Dermis blood vessel endothelial cell (primary cell): ENCODE measurements at places on chromosomes 16 and 17.
A peak's percentile ranks its signal among the peaks of the same experiment; 100 is the strongest.

DNA sequence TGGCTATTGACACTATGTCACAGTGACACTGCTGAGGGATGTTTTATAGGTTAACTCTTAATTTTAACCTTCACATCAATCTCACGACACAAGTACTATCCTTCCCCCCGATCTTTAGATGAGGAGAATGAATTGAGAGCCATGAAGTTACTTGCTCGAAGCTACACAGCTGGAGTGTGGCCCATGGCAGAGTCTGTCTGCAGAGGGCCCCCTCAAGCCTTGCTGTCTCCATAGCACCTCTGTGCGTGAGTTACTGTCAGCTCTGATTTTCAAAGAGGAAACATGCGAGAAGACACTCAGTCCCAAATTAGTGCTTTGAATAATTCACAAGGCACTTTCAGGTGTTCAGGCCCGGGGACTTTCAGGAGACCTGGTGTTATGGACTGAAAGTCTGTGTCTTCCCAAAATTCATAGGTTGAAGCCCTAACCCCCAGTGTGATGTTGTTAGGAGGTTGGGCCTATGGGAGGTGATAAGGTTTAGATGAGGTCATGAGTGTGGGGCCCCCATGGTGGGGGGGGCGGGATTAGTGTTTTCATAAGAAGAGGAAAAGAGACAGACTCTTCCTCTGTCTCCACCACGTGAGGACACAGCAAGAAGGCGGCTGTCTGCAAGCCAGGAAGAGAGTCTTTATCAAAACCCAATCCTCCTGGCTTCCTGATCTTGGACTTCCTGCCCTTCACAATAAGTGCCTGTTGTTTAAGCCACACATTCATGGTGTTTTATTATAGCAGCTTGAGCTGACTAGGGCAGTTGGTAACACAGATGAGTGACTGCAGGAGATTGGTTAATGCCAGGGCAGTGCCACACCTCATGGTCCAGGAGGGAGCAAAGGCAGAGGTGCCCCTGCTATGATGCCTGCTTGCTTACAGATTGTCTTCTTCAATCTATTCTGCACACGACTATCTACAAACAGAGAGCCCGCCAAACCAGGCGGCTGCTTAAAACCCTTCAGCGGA is 281.8 kb downstream of the HAPSTR1 start:
- DNase-seq = peak; percentile 3

DNA sequence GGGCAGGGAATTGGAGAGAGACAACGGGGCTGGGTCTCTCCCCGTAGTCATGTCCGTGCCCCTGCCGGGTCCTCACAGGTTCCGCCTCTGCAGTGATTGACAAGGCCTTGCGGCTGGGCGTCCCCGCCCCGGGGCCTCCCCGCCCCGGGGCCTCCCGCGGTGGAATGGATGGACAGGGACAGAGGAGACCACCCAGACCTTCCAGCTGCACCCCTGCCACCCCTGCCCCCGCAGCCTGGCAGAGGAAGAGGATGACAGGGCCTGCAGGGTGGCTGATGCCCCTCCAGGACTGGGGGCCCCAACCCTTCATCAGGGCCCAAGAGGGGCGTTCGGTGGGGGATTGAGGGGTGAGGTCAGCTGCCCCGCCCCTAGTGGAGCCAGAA is 216.4 kb upstream of the CIBAR2 start:
- no peak for DNase-seq

DNA sequence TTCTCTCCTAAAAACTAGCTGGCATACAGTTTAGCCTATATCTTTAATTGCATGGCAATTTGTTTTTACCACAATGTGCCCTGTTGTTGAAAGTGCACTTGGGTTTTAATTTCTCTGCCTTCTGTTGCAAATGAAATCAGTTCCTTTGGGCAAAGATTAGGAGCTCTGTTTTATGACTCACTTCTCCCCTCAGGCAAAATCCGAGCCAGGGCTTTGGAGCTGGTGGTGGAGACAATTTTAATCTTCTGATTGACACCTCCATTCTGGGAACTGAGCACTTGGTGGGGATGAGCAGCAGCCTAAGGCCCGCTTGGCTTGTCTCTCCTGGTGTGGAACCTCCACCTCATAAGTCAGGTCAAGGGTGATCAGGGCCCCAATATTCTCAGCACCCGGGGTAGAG is 13.3 kb upstream of the MYH8 start:
- DNase-seq = no peak

GRCh38 chr17:81045590-81046095 is 10.7 kb downstream of the BAIAP2 start:
- DNase-seq = no peak

DNA sequence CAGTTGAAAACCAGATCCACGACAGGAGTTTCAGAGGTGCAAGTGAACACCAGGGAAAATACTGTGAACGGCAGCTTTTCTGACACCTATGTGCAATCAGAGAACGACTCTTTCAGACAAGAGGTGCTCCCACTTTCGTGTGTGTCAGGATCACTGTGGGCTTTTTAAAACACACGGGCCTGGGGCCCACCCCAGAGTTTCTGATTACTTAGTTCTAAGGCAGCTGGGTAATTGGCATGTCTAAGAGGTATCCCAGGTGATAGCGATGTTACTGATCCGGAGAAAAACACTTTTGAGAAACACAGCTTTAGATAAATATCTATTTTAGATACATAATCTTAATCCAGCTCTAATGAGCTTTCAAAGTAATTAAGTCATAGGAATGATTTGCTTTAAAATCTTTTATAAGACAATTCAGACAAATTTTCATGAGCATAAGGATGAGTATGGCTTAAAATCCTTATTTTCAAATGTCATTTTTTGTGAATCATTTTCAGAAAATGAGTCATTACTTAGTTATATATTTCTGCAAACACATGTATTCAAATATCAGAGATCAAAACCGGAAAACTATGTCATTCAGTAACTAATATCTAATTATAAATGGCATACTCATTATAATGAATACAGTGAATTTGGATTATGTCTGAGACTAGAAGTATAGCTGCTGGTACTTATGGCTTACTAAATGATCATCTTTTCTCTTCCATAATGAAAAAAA is 217.9 kb upstream of the PSMD7 start:
- no peak for DNase-seq

GRCh38 chr16:28164140-28164539 is 47.6 kb downstream of the XPO6 start:
- DNase-seq = no peak

- DNase-seq = no peak
Measured at GRCh38 chr17:34172390-34172918, 82.6 kb upstream of the CCL2 start.

DNA sequence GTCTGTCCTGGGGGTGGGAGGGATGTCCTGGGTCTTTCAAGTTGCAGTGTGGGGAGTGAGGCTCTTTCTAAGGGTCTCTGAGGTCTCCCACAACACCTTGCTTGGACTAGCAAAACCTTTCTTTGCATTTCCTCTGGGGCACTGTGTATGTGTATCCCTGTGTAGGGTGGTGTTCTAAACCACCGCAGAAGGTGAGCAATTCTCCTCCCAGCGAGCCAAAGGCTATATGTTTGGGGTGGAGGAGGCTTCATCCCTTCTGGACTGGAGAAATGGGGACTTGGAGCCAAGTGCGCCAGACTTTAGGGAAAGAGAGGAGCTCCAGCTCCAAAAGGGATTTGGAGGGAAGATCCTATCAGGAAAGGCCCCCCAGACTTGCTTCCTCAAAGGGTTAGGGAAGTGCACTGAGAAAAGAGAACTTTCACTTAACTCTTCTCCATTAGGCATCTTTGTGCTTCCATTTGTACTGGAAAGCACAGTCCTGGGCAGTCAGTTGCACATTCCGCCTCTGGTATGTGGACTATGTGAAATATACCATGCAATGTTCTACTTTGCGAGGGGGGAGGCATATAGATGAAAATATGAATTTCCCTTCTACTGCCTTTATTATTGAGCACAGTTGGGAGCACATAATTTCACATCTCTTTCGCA is 18.9 kb upstream of the HOXB9 start:
- DNase-seq = no peak

GRCh38 chr17:19019041-19019941 is 14.7 kb upstream of the FAM83G start:
- DNase-seq = no peak

- DNase-seq = peak; percentile 25
Measured at GRCh38 chr16:87657621-87658192, 55.4 kb downstream of the JPH3 start.

- peak; percentile 70 for DNase-seq
Measured at GRCh38 chr16:2511128-2511800, 2.5 kb upstream of the ATP6V0C start.

- no peak for DNase-seq
Measured at GRCh38 chr17:54085020-54085419, 262.3 kb downstream of the KIF2B start.

DNA sequence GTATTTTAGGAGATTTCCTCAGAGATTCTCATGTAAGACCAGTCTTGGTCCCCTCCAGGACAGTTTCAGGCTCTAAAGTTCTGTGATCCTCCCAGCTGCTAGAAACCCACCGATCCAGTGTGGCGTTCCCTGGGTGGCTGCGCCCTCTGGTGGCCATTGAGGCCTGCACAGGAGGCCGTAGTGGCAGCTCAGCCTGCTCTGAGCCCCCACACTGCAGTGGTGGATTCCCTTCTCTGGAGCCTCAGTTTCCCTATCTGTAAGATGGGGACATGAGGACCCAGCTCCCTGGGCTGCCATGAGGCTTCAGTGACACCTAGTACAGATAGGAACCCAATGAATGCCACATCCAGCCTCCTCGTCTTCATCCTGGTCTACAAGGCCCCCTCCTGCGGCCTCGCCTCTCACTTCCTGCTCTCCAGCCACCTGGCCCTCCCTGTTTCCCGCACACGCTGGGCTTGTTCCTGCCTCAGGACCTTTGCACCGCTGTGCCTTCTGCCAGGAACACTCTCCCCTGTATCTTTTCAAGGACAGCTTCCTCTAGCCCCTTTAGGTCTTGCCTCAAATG is 16.5 kb downstream of the CCDC102A start:
- DNase-seq = peak; percentile 85

- DNase-seq = no peak
Measured at GRCh38 chr16:16063683-16064082, 114.3 kb downstream of the ABCC1 start.

DNA sequence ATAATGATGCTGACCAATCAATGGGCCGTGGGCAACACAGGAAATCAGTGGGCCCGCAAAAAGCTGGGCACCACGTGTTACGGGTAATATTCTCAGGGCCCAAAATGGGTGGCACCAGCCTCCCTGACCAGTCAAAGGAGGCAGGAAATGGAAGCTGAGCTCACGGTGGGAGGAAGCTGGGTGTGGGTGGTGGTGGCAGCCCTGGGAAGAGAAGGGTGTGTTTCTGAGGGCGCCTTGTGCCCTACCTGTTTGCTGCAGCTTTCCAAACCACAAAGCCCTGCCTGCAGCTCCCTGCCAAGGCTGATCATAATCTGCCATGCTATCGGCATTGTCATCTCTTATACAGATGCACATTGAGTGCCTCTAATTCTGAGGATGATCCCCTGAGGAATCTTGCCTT is 457.9 kb downstream of the SLC39A11 start:
- DNase-seq = no peak

DNA sequence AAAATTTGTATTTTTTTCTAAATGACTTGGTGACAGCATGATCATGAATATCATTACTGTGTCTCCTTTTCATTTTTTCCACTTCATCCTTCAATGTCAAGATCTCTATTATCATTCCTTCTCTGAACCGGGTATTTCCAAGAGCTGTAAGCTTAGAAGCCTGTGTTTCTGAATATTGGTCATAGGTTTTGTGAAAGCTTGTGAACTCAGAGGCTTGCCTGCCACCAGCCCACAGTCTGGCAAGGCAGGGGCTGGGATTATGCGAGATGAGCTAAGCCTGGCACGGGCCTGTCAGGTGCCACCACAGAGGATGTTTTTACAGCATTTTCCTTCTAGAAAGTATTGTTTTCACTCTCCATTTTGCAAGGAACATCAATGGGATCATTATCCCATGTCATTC is 92.8 kb downstream of the MYH10 start:
- DNase-seq = no peak

GRCh38 chr17:9044772-9045463 is 23.6 kb downstream of the NTN1 start:
- no peak for DNase-seq

GRCh38 chr17:51733166-51733565 is 425.3 kb downstream of the CA10 start:
- DNase-seq = no peak

- DNase-seq = peak; percentile 21
Measured at GRCh38 chr16:53061701-53062159, 6.9 kb downstream of the CHD9 start.

GRCh38 chr16:56137269-56137668 is 54.0 kb upstream of the GNAO1 start:
- DNase-seq = no peak

DNA sequence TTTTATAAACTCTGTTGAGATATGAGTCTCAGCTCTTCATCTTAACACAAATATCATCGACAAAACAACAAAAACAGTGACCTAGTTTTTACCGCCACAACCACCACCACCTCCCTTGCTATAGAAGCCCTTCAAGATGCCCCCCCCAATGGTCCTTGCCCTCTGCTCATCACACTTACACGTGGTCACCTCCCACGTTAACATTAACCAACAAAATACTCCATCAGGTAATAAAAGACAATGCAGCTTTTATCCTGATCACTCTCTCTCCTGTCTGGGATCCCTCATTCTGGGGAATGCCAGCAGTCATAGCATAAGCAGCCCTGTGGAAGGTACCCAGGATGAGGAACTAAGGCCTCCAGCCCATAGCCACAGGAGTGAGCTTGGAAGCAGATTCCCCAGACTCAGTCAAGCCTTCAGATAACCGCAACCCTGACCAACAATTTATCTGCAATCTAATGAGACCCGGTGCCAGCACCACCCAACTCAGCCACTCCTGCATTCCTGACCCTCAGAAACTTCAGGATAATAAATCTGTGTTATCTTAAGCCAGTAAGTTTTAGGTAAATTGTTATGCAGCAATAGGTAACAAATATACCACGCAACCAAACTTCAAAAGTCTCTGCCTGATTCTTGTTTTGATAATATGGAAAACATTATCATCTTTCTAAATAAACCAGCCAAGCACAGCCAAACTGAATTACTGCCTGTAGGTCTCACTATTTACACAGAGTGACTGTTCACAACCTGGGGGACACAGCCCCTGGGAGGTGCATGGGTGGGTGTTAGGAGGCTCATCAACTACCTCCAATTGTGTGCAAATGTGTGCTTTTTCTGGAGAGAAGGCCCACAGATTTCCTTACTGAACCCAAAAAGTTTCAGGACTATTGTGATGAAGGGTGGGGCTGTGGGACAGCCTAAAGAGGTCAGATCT is 6.1 kb downstream of the PECAM1 start:
- DNase-seq = no peak

GRCh38 chr17:35086931-35087573 is 23.5 kb upstream of the RFFL start:
- no peak for DNase-seq

GRCh38 chr17:17958982-17959381 is 13.2 kb downstream of the TOM1L2 start:
- DNase-seq = no peak

- no peak for DNase-seq
Measured at GRCh38 chr16:86481607-86482006, 28.7 kb upstream of the FOXF1 start.

GRCh38 chr17:43224146-43224705 is 4.2 kb downstream of the CCDC200 start:
- no peak for DNase-seq
